NCI-H1105 treated with DMSO at 0.1 percent for 48 hours (cell line): ENCODE measurements at places on chromosomes 1 and 21.
A peak's percentile ranks its signal among the peaks of the same experiment; 100 is the strongest.

GRCh38 chr1:214900590-214900989 lies 181.9 kb upstream of the KCNK2 start:
- DNase-seq: no peak

- DNase-seq: peak; percentile 83
Measured at GRCh38 chr1:51990478-51990965, at the start of gene RAB3B. TSS of gene RAB3B (minus strand) at chr1:51990700. CDS start at chr1:51977117, 13,583 bp downstream.

- DNase-seq: no peak
Measured at GRCh38 chr1:26361605-26362122, 7.7 kb upstream of the CRYBG2 start.

- peak; percentile 49 for DNase-seq
Measured at GRCh38 chr1:115506924-115507589, 134.7 kb upstream of the VANGL1 start.

DNA sequence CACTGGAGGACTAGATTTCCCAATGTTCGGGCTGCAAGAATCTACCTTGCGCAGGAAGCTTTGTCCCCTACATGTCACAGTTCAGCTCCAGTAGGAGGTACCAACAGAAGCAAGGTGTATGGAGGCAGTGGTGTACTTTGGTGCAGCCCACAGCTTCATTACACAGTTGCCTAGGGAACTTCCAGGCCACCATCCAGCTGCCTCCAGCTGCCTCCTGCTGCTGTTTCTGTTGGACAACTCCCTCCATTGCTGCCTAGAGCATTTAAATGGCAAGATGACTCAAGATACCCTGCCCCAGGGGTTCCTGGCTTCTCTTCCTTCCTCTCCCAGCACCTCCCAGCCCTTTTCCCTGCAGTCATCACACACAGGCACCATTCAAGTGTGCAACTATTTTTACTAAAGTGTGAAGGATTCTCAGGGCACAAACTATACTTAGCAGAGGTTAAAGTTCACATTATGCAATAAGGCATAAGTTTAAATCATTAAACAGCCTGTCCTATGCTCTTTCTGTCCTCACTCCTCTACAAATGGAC lies 39.0 kb upstream of the ATP1A1 start:
- DNase-seq: no peak

GRCh38 chr1:1088801-1089680 lies 14.9 kb upstream of the RNF223 start:
- no peak for DNase-seq

- DNase-seq: no peak
Measured at GRCh38 chr1:162327788-162328165, 48.9 kb downstream of the SPATA46 start.

- no peak for DNase-seq
Measured at GRCh38 chr1:15196807-15197530, 43.4 kb downstream of the TMEM51 start.

GRCh38 chr1:150067184-150068108 lies at the start of gene VPS45:
TSS of gene VPS45 (plus strand) at chr1:150067776. CDS start at chr1:150067858, 82 bp downstream.
- peak; percentile 93 for DNase-seq

DNA sequence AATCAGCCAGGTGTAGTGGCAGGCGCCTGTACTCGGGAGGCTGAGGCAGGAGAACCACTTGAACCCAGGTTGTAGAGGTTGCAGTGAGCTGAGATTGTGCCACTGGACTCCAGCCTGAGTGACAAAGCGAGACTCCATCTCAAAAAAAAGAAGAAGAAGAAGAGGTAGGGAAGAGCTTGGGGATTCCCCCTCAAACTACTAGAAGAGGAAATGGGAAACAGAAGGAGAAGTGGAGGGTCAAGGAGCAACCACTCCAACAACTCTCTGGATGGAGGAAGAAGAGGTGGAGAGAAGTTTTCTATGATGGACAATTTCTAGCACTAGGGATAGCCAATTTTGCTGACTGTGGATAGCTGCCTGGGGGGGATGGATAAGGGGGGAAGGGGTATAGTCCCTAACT lies 14.9 kb upstream of the SLAMF9 start:
- no peak for DNase-seq

DNA sequence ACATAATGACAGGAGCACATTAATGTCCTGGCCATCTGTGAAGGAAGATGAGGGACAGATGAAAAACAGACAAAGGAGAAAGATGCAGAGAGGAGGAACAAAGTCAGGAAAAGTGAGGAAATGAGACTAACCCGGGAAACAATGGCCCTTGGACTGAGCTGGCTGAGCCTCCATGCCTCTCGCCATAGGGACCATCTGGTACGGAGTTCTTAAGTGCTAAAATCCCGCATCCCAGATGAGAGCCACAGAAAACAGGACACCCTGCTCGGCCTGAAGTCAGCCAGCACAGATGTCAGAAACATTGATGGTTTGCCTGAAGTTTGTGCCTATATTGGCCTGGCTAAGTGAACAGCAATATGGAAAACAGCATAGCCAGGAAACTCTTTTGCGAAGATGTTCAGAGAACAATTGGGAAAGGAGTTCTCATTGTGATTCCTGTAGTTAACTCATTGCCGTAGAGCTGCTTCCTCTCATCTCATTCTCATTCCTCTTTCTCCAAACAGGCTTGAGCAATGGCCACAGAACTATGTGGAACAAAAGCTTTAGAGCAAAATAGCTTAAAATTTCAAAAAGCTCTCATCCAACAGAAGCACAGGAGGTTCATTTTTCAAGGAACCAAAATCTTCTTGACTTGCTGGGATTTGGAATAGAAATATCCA lies 96.6 kb downstream of the ASTN1 start:
- DNase-seq: no peak

GRCh38 chr1:27342391-27342777 lies 562 bp downstream of the SYTL1 start:
- no peak for DNase-seq

GRCh38 chr1:205928317-205928716 lies 14.9 kb downstream of the SLC26A9 start:
- DNase-seq: no peak

- DNase-seq: no peak
Measured at GRCh38 chr1:230646710-230647302, 4.5 kb downstream of the COG2 start.

- no peak for DNase-seq
Measured at GRCh38 chr1:35660581-35661473, 19.5 kb upstream of the PSMB2 start.

GRCh38 chr1:53627031-53627430 lies 111.9 kb downstream of the GLIS1 start:
- no peak for DNase-seq

- peak; percentile 34 for DNase-seq
Measured at GRCh38 chr21:46097336-46098293, at the start of gene COL6A2. TSS of gene COL6A2 (plus strand) at chr21:46098112.

DNA sequence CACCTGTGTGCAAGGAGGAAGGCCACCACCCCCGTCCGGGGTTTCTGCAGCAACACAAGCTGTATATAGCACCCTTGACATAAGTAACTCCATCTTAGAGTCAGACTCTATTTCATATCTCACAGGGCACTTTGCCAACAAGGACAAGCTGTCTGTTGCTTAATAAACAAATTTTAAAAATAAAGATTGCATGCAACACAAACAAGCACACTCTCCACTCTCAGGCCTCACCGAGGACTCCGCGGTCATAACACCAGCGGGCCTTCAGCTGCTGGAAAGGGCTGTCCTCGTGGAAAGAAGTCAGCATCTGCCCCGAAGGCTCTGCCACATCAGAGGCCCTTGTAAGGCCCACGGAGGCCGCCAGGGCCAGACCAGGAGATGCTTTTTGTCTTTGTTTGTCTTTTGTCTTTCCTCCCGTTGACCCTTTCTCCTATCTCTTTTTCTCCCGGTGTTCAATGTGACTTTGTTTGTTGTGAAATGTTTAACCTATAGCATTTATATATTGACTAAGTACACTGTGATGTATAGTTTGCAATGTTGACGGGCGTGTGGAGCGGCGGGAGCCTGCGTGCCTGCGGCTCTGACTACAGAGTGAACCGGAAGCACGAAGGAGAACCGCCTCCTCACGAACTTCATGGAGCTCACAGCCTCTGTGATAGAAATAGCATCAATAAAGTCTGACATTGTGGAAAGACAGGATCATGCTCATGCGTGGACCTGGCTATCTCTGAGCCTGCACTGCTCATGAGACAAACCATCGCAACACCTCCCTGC lies 24.1 kb downstream of the MEGF6 start:
- DNase-seq: no peak

DNA sequence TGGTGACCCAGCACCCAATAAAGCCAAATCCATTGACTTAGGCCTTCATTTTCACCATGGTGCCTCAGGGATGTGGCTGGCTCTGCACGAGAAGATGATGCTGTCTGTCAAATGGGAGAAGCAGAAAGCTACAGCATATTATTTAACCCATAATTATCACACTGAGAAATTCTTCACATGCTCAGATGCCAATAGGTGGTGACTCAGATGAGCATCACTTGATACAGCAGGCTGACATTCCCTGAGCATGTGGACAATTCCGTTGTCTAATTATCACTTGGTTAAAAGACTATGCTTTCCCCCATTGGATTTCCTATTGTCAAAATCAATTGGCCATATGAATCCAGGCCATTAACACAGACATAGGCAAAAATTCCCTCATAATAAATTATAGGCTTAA lies 44.0 kb upstream of the HSD3B1 start:
- DNase-seq: no peak

GRCh38 chr1:2126331-2127186 lies 68.0 kb downstream of the FAAP20 start:
- peak; percentile 49 for DNase-seq

DNA sequence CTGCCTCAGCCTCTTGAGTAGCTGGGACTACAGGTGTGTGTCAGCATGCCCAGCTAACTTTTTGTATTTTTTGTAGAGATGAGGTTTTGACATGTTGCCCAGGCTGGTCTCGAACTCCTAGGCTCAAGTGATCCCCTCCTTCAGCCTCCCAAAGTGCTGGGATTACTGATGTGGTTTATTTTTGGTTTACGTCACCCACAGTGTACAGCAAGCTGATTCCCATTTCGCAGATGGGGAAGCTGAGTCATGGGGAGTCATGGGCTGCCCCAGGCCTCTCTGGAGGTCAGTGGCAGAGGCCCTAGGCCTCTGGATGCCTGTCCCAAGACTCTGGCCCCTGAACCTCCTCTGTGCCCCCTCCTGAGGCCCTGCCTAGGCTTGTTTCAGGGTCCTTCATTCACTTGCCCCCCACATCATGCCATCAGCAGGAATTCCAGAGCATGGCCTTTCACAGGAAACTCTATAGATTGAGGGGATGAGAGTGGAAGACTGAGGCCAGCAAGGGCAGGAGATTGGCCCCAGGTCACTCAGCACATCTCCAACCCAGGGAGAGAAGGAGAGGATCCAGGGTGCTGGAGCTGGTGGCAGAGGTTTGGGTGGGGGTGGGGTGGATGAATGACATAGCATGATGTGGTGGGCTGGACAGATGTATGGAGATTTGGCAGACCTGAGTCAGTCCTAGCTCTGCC lies 266.0 kb downstream of the PTPRU start:
- no peak for DNase-seq

DNA sequence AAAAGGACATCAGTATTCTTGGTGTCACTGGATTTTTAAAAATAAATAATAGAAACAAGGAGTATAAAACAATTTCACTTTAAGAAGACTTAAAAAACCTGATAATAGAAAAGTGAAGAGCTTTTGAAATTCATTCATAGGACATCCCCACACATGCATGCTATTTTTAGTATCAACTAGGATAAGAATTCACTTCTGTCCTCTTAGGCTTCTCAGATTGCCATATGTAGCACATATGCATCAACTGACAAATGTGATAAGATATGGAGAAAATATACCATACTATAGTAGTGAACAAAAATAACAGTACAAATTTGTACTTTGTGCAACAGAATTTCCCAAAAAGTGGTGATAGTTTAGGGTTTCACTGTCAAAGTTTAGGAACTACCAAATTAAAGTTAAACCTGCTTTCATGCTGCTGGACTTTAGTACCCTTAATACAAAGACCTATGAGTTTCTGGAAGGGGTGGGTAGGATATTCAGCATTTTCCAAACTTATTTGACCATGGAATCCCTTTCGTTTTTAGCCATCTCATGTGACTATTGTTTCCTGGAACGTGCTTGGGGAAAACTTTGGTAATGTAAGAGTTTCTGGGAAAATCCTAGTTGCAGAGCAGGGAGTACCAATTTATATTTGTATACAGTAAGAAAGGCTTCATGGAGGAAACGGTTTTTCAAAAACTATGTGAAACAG lies 19.8 kb downstream of the RPRD2 start:
- DNase-seq: no peak

GRCh38 chr1:210730023-210730422 lies 401.3 kb downstream of the HHAT start:
- DNase-seq: peak; percentile 29

- no peak for DNase-seq
Measured at GRCh38 chr21:39221282-39221996, 38.2 kb upstream of the PSMG1 start.

GRCh38 chr1:34235594-34235993 lies 58.9 kb downstream of the C1orf94 start:
- no peak for DNase-seq

GRCh38 chr1:226125097-226125630 lies 61.4 kb downstream of the ACBD3 start:
- peak; percentile 53 for DNase-seq

- DNase-seq: no peak
Measured at GRCh38 chr1:43275826-43276620, 6.2 kb downstream of the TMEM125 start.

- DNase-seq: no peak
Measured at GRCh38 chr1:193285641-193286040, 99.2 kb upstream of the B3GALT2 start.

DNA sequence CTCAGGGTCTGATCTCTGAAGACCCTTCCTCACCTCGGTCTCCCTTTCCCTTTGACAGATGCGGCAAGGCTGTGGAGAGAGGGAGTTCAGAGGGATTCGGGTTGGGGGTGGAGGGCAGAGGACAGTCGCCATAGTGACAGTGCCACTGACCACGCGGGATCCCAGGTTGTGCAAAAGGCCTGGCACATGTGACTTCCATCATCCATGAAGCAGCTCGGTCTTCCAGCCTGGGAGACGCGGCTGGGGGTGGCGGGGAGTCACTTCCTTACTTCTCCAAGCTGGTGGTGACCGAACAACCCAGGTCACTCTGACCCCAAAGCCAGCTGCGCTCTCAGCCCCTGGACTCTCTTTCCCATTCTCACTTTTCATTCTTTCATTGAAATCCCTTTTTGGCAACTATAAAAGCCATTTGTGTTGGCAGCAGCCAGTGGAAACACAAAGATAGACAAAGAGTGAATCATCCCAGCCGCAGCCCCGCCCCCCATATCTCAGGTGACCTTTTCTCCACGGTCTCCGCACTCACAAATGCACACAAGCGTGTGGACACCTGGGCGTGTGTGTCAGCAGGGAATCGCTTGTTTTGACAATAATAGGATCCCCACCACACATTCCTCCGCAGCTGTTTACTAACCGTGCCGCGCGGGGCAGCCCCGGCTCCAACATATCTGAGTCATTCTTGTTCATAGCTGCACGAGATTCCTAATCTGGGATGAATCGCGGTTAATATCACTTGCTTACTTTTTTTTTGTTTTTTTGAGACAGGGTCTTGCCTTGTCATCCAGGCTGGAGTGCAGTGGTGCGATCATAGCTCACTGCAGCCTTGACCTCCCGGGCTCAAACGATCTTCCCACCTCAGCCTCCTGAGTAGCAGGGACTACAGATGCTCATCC lies 68.3 kb downstream of the DHRS3 start:
- no peak for DNase-seq
